ENCODE measurements at places on chromosomes 6 and 20.

DNA sequence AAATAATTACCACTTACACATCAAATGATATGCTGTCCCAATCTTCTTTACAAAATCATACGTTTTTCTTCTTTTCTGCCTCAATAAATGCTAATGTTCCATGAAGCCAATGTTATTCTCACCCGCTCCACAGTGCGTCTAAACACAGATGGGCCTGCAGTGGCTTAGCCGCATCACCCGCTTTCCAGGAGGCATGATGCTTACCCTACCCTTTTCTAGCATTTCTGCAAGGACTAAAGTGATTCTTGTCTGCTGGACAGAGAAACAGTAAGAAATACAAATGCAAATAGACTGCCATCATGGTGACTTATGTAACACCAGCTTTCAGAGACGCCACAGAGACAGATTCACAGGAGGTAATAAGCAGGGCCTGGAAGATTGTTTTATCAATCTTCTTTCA, 104.4 kb downstream of the RNASET2 start:
- DNase-seq, result no peak

- DNase-seq, result no peak
Observed at GRCh38 chr6:75285283-75285639, 669 bp upstream of the TMEM30A start.

DNA sequence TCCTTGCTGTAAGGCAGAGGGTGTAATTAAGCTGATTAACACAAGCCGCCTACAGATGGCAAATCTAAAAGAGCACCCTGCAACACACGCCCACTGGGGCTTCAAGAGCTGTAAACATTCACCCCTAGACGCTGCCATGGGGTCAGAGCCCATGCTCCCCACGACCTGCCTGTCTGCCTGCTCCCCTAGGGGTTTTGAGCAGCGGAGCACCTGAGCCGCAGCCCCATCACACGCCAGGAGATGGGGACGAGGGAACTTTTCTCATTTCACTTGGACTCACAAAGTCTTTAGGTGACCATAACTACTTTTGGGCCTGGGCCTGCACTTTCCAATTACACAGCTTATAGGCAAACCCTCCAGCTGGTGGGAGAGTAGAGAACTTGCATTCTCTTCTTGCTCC, 99.0 kb upstream of the SOX4 start:
- no peak for DNase-seq

GRCh38 chr6:158978757-158979156, 21.2 kb downstream of the RSPH3 start:
- DNase-seq, result no peak

DNA sequence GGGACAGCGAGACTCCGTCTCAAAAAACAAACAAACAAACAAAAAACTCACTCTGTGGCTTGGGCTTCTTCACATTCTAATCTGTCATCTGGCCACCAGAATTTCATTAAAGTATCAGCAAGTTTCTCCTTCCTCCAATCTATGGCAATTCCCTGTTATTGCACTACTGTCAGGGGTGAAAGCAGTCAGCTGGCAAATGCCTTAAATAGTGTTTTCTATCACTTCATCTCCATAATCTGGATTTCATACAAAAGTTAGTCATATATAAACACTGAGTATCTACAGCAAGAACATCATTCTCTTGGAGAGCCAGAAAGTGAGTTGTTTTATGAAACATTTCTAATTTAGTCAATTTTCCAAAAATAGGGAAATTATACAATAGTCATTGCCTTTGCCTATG, 56.1 kb downstream of the PHACTR3 start:
- no peak for DNase-seq

GRCh38 chr6:106117579-106117978, 31.4 kb downstream of the PRDM1 start:
- DNase-seq, result no peak

DNA sequence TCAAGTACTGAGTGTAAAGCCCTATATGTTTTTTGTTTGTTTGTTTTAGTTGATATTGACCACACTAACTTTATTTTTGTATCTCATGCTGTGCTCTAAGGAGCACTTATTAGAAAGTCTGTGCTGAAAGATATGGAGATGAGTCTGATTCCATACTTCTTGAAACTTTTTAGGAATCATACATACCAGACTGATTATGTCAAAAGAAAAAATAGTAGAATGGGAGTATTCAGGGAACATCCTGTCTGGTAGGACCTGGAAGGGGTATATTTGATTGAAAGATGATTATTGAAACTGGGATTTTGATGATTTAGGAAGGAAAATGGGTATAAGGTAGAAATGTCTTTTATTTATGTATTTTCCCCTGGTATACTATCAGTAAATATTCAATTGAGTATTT, 111.4 kb downstream of the QKI start:
- DNase-seq, result no peak

- no peak for DNase-seq
Observed at GRCh38 chr20:11965602-11966001, 47.9 kb downstream of the BTBD3 start.

DNA sequence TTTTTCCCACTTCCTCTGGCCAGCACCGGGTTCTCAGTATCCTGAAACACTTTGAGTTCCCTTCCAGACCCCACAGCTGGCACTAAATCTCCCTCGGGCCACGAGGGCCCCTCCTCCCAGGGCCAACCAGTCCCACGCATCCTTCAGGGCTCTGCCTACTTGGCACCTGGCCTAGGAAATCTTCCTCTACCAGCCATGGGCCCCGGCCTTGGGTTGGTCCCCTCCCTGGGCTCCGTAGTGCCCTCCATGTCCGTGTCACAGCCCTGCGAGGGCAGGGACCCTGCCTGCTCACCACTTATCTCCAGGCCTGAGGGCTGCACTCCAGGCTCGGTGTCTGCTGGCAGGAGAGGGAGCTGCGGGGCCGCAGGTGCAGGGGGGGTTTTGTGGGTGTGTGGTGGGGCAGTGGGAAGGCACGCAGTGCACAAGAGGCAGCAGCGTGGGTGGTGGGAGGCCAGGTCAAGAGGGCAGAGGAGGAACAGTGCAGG, 48.8 kb upstream of the CDH22 start:
- no peak for DNase-seq

DNA sequence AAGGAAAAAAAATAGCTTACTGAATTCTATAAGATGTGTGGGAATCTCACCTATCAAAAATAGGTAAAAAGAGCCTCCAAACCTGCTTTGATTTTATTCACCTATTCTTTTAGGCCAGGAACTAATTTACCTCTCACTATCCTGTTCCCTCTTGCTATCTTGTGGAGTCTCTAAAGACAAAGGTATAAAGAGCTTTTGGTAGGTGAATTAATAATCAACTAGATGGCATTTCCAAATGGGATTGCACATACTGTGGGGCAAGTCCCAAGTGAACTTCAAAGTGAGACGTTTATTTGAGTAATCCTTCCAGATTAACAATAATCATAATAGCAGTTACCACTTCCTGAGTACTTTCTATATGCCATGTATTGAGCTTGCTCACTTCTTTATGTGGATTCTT, 2.8 kb downstream of the FAM8A1 start:
- DNase-seq, result no peak
